ENCODE measurements at places on chromosomes 1 and 21.

DNA sequence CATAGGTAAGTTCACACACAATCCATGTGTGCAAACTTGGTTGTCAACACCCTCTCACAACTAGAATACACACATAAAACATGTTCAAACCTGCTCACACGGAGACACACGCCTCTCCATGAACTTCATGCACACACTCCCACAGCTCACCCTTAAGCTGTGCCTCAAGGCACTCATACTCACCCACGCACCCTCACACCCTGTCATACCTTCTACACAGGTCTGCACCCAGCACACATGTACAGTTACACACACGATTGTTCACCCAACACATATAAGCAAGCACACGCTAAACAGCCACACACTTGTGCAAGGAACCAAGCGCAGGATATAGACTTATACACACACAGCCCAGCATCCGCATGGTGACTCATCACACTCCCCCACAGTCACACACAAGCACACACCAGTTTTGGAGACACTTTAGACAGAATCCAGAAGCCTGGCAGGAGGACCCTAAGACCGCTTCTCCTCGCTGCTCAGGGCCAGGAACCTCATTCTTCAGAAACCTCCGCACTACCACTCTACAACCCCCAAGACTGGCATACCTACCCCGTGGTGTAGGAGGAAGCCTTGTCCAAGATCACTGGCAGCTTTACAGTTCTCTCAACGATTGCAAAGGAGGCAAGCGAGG, 58.7 kb upstream of the ZC3H12A start:
- no peak for DNase-seq

GRCh38 chr21:39637197-39637970, 24.6 kb downstream of the B3GALT5 start:
- DNase-seq: no peak

- peak; percentile 63 for DNase-seq
Measured at GRCh38 chr1:1616045-1616790, 918 bp downstream of the MIB2 start.

- DNase-seq: no peak
Measured at GRCh38 chr1:185105121-185105520, 51.6 kb downstream of the TRMT1L start.

DNA sequence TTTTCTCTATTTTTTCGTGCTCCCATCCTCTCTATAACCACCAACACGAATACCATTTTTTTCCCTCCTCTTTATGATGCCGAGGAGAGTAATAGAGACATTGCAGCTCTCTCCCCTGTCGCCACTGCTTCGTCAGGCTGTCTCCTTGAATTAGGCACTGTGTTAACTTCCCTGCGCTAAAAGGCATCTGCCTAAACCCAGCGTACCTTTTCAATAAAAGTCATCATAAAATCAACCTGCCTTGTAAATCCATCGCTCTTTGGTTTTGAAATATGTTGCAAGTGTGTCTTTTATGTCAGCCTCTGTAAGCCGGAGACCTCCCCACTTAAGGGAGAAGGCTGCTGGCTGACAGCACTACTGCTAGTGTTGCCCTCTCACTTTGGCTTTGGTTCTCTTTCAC, 8.7 kb downstream of the RNF220 start:
- DNase-seq: no peak

- DNase-seq: no peak
Measured at GRCh38 chr1:113859478-113860175, 11.9 kb downstream of the PTPN22 start.

DNA sequence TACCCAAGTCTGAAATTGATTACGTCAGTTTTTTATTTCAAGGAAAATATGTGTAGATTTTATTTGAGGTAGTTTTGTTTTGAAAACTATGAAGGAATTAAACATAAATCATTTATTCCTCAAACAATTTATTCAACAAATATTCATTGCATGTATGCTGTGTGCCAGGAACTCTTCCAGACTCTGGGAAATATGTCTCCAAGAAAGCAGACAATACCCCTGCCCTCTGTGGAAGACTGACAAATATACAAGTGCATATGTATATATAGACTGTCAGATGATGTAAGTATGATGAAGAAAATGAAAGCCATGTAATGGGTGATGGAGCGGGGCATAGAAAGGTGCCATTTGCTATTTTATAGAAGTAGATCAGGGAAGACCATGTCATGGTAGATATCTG, 889.5 kb downstream of the USP25 start:
- no peak for DNase-seq

GRCh38 chr1:210369425-210369824, 40.7 kb downstream of the HHAT start:
- no peak for DNase-seq

DNA sequence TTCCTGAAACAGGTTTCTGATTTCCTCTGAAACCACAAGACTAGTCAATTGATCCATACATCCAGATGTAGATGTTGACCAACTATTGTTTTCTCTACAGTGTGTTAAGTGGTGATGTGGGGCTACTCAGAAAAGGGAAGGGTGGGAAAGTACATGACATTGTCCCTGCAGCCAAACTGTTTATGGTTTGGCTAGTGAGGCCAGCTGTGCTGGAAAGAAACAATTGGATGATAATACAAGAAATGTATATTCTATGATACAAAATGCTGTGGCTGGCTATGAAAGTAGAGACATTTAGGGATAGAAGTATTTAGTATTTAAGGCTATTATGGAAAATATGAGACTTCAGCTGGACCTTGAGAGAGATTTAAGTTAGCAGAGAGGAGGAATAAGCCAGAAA, 244.5 kb downstream of the ADGRL2 start:
- no peak for DNase-seq

GRCh38 chr1:9294405-9294773, 1.7 kb downstream of the SPSB1 start:
- DNase-seq: no peak

DNA sequence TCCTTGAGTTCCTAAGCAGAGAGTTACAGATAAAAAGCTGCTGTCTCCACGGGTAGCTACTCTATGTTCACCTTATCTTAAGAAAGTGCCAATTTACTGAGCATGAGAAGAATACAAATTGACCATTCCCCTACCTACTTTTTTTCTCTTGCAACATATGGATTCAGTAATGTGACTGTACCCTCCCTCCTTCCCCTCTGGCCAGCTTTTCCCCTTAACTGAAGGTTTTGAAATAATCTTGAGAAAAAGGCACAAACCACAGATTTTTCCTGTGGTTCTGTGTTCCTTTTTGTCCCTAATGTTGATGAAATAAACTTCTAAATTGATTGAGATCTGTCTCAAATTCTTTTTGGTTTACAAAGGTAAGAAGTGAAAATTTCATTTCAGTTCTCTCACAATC, 2.6 kb upstream of the CD2 start:
- DNase-seq: no peak

DNA sequence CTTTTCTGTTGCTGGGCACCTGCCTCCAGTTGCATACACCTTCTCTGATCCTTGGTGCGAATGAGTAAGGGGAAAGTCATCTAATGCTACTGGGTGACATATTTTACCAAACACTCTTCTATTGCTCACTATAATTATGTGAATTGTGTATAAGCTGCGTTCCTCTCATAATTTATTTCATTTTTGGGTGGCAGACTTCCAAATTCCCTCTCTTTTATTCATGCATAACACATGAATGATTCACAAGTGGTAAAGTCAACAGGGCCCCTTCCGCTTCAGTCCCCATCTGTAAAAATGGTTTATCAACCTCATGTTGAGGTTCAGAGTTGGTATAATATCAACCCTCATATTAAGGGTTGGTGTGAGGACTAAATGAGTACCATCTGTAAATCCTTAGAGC, 3.2 kb upstream of the QSOX1 start:
- DNase-seq: no peak
